ENCODE measurements at places on chromosomes 3 and 15.

GRCh38 chr15:100109486-100110035, 232.2 kb downstream of the ADAMTS17 start:
- no peak for DNase-seq

GRCh38 chr15:74568594-74568993, 27.6 kb downstream of the ARID3B start:
- no peak for DNase-seq

GRCh38 chr15:82843566-82843965, 34.1 kb downstream of the WHAMM start:
- DNase-seq: no peak

- no peak for DNase-seq
Observed at GRCh38 chr15:99931703-99932603, 198.7 kb upstream of the LYSMD4 start.

GRCh38 chr15:39889601-39890000, 30.5 kb downstream of the GPR176 start:
- no peak for DNase-seq

- DNase-seq: no peak
Observed at GRCh38 chr15:88072598-88073390, 183.7 kb downstream of the NTRK3 start.

- no peak for DNase-seq
Observed at GRCh38 chr15:45132844-45133560, 3.2 kb downstream of the DUOX1 start.

- DNase-seq: no peak
Observed at GRCh38 chr3:149583921-149584635, 73.7 kb downstream of the WWTR1 start.

GRCh38 chr15:25240461-25241021, 198.3 kb downstream of the UBE3A start:
- DNase-seq: peak; percentile 11

- peak; percentile 27 for DNase-seq
Observed at GRCh38 chr3:65953881-65954733, 84.6 kb downstream of the MAGI1 start.

DNA sequence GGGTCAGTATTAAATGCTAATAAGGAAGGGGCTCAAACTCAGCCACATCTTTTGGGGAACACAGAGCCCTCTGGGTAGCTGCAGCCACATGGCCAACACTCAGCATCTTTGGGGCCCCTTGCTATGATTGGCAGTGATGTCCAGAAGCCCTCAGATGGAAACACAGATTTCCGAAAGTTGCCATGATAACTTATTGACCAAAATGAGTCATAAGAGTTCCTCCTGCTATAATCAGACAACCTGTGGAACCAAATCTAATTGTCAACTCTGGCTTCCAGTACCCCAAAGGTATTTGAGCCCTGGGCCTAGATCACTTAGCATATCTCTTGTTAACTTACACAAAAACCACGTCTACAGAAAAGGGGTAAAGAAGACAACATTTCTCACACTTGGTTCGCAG, 392.2 kb downstream of the KCNH8 start:
- no peak for DNase-seq

DNA sequence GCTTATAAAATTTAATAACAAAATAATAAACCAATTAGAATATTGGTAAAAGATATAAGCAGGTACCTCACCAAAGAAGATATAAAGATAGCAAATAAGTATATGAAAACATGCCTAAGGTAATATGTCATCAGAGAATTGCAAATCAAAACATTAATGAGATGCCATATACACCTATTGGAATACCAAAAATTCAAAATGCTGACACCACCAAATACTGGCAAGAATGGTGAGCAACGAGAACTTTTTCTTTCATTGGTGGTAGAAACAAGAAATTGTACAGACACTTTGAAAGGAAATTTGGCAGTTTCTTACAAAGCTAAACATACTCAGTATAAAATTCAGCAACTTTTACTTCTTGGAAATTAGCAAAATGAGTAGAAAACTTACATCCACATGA, 346.9 kb upstream of the ROBO1 start:
- no peak for DNase-seq

GRCh38 chr3:139969386-139969785, 34.4 kb downstream of the CLSTN2 start:
- no peak for DNase-seq

GRCh38 chr3:110227991-110228390, 843.6 kb upstream of the NECTIN3 start:
- DNase-seq: no peak

DNA sequence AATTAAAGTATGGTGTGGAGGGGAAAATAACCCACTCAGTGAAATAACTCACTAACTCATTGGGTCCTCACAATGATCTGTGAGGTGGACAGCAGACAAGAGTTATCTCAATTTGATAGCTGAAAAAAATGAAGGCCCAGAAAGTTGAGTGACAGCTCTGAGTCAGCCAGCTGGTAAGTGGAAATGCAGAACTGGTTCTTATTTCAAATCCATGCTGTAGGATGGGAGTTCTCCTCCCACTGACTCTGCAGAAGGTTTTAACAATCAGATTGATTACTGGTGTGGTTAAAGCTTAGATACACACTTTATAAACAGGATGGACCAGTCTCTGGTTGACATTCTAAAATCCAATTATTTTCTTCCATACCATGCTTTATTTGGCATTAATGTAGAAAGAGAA, 87.0 kb upstream of the LMOD3 start:
- no peak for DNase-seq

DNA sequence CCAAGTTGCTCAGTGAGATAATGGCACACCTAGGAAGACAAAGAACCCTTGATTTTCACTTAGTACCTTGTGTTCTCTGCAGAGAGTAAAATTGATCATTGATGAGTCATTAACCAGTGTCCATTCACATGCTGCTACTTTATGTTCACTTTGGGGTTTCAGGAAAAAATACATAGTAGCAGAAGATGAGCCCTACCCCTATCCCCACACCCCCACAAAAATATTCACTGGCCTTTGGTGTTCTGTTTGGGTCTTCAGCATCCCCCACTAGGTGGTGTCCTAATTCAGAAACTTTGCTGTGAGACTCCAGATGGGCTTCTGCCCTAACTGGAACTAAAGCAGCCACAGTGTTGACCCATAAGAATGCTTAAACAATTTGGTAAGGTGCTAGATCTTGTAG, 178.8 kb downstream of the KLHL25 start:
- DNase-seq: peak; percentile 45

DNA sequence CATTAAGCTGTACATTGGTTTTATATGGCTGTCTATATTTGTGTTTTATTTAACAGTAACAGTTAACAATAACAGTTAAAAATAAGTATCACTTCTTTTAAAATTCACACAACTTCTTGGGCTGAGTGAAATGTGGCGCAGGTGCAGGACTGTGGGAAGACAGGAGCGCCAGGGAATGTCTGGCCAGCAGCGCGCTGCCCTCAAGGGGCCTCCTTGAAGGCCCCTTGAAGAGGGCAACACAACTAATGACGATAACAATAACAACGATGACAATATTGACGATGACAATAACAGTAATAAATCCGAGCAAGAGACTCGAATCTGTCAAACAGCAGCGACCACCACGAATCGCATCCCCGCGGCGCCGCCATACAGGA, 411 bp upstream of the PPP2R3A start:
- no peak for DNase-seq

- DNase-seq: no peak
Observed at GRCh38 chr15:67849538-67849937, 9.7 kb upstream of the RNU6-1 start.

GRCh38 chr3:97235179-97235578, 420.8 kb downstream of the EPHA6 start:
- DNase-seq: no peak

DNA sequence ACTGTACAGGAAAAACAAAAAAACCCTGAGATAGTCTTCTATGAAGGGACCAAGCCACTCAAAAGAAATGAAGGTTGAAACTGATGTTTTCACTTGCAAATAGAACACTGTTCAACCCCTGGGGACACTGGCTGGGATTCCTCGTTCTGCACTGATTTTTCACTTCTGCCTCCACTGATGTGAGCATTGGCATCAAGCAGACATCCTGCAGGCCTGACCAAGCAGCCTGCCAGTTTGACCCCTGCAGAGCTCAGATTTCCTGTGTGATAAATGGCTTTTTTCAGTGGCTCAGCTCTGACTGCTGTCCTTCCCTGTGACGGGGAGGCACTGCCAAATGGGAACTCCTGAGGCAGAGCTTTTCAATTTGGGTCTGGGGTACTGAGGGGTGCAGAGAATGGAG, 50.0 kb downstream of the RASGRP1 start:
- DNase-seq: no peak

- DNase-seq: no peak
Observed at GRCh38 chr3:68620211-68620610, 312.1 kb downstream of the TAFA4 start.

DNA sequence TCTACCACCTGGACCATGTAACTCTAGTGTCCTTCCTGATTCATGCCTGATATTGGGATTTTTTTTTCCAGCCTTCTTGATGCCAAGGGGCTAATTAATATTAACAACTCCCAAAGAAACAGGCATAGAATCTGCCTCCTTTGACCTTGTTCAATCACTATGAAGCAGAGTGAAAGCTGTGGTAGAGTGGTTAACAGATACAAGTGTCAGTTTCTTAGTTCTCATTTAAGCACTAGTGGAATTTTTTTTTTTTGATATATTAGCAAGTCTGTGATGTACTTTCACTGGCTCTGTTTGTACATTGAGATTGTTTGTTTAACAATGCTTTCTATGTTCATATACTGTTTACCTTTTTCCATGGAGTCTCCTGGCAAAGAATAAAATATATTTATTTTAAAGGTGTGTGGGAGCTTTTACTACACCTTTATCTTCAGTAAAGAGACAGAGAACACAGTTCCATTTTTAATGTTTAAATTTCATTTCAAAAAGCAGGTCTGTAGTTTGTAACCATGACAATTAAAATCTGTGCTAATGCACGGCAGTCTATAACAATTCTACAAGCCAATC, 67.1 kb downstream of the TOP2B start:
- DNase-seq: no peak

Measured in right hindlimb (tissue), 1 donor.